ENCODE measurements at places on chromosomes 5 and 9.

DNA sequence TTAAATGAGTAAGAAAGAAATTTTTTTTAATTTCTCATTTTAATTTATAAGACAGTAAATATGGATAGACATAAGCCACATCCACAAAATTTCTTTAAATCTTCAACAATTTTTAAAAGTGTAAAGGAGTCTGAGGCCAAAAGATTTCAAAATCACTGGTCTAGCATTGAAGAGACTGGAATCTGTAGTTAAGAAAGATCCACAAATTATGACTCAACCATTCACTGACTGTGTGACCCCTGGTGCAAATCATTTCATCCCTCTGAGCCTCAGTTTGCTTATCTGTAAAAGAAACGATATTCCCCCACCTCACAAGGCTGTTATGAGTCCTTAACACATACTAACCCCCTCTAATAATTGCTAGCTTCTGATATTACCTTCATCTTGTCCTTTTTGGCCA lies 98.5 kb downstream of the EBF1 start:
- no peaks in the 10 kb centered on the region for H3K27me3 ChIP-seq
- DNase-seq = no peak
- H3K36me3 ChIP-seq = no peaks in the 10 kb centered on the region
- peak overlapping the region; percentile 51 for H3K27ac ChIP-seq

GRCh38 chr5:133225671-133226152 lies 173.9 kb downstream of the HSPA4 start:
- H3K36me3 ChIP-seq = no peaks in the 10 kb centered on the region
- H3K27ac ChIP-seq = no peak overlapping the region
- H3K4me1 ChIP-seq = no peaks in the 10 kb centered on the region
- H3K4me3 ChIP-seq = no peak overlapping the region
- DNase-seq = no peak

GRCh38 chr9:78365748-78366697 lies 69.1 kb downstream of the PSAT1 start:
- no peak for DNase-seq
- H3K36me3 ChIP-seq = no peaks in the 10 kb centered on the region
- peaks cover 4% of the 10 kb centered on the region for H3K27me3 ChIP-seq
- no peak overlapping the region for H3K4me3 ChIP-seq

- H3K27me3 ChIP-seq = no peaks in the 10 kb centered on the region
- H3K4me1 ChIP-seq = no peaks in the 10 kb centered on the region
- H3K4me3 ChIP-seq = no peak overlapping the region
- DNase-seq = no peak
- no peak overlapping the region for H3K27ac ChIP-seq
- no peaks in the 10 kb centered on the region for H3K36me3 ChIP-seq
Observed at GRCh38 chr9:133982971-133983720, 9.0 kb downstream of the VAV2 start.

GRCh38 chr9:4301971-4302427 lies 2.1 kb upstream of the GLIS3 start:
- H3K27me3 ChIP-seq = no peaks in the 10 kb centered on the region
- no peak for DNase-seq
- H3K27ac ChIP-seq = no peak overlapping the region
- no peaks in the 10 kb centered on the region for H3K4me1 ChIP-seq
- H3K36me3 ChIP-seq = no peaks in the 10 kb centered on the region

- H3K27ac ChIP-seq = no peak overlapping the region
- H3K4me1 ChIP-seq = no peaks in the 10 kb centered on the region
- no peaks in the 10 kb centered on the region for H3K27me3 ChIP-seq
- H3K36me3 ChIP-seq = no peaks in the 10 kb centered on the region
Observed at GRCh38 chr9:79135681-79136415, 435.9 kb upstream of the TLE4 start.

GRCh38 chr5:82641331-82642003 lies 363.3 kb upstream of the RPS23 start:
- H3K36me3 ChIP-seq = no peaks in the 10 kb centered on the region
- no peak overlapping the region for H3K4me3 ChIP-seq
- DNase-seq = peak; percentile 61
- H3K4me1 ChIP-seq = no peaks in the 10 kb centered on the region
- H3K27me3 ChIP-seq = no peaks in the 10 kb centered on the region
- H3K27ac ChIP-seq = no peak overlapping the region

DNA sequence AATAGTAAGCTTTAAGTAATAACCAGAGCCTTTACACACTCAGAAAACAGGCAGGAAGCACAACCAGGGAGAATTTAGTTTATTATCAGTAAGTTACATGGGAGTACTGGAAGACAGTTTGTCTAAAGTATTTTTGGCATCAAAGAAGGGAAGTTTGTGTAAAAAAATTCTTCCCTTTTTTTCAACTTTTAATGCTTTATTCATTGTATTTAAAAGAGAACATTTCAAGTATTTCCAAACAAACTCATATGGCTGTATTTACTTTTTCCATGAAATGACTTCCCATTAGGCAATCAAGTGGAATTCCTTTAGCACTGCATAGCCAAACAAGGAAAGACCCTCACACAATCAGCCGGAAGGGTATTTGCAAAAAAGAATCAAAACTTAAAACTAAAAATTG lies 26.7 kb downstream of the RNF145 start:
- H3K4me1 ChIP-seq = no peaks in the 10 kb centered on the region
- H3K27me3 ChIP-seq = no peaks in the 10 kb centered on the region
- no peak overlapping the region for H3K4me3 ChIP-seq
- no peak for DNase-seq
- no peak overlapping the region for H3K27ac ChIP-seq
- H3K36me3 ChIP-seq = no peaks in the 10 kb centered on the region

GRCh38 chr9:94779031-94779430 lies 52.5 kb downstream of the AOPEP start:
- no peak overlapping the region for H3K4me3 ChIP-seq
- no peak for DNase-seq
- H3K36me3 ChIP-seq = no peaks in the 10 kb centered on the region
- H3K27ac ChIP-seq = no peak overlapping the region
- H3K4me1 ChIP-seq = no peaks in the 10 kb centered on the region
- no peaks in the 10 kb centered on the region for H3K27me3 ChIP-seq

- no peak for DNase-seq
- no peak overlapping the region for H3K27ac ChIP-seq
- no peaks in the 10 kb centered on the region for H3K4me1 ChIP-seq
- no peaks in the 10 kb centered on the region for H3K36me3 ChIP-seq
- H3K4me3 ChIP-seq = no peak overlapping the region
Observed at GRCh38 chr9:137357166-137357565, 55.1 kb upstream of the NRARP start.

DNA sequence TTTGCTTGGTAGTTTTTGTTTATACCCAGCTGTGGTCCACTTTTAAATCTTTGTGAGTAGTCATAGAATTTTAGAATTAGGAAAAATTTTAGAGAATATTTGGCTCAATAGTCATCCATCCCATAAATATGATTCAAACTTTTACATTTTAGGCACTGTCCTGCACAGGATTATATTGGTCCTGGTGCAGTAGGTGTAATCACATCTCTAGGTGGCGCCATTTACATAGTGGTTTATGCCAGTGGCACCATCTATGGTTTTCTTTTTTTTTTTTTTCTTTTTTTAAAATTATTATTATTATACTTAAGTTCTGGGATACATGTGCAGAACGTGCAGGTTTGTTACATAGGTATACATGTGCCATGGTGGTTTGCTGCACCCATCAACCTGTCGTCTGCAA lies 260.7 kb upstream of the KCNN2 start:
- no peaks in the 10 kb centered on the region for H3K36me3 ChIP-seq
- H3K4me3 ChIP-seq = no peak overlapping the region
- DNase-seq = no peak

DNA sequence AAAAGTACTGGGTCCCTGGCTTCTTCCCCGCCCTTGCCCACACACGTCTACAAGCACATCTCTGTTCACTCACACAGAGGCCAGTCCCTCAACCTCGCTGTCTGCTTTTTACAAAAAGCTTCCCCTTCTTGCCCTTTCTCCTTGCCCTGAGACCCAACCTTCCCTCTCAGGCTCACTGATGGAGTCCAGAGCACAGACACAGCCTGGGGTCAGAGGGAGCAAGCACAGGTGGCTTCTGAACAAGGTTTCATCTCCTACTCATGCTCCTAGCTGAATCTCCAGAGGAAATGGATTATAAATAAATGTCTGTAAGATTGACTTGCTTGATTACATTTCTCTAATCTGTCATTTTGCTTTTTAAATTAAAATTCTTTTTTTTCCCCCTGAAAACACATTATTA lies 101.8 kb downstream of the ICE1 start:
- no peak for DNase-seq
- H3K27me3 ChIP-seq = no peaks in the 10 kb centered on the region
- no peak overlapping the region for H3K4me3 ChIP-seq
- no peaks in the 10 kb centered on the region for H3K4me1 ChIP-seq
- H3K36me3 ChIP-seq = no peaks in the 10 kb centered on the region
